Brain (organoid and tissue), 16 donors: ENCODE measurements at places on chromosomes 1 and 21.

- DNase-seq: peak; percentile 63
Measured at GRCh38 chr1:205669341-205670149, 10.8 kb downstream of the SLC45A3 start.

- no peak for DNase-seq
Measured at GRCh38 chr1:55007625-55008024, 8.9 kb downstream of the BSND start.

GRCh38 chr1:20885121-20885520 is 98.0 kb upstream of the HP1BP3 start:
- no peak for DNase-seq

- no peak for DNase-seq
Measured at GRCh38 chr1:198556971-198557370, 16.5 kb upstream of the ATP6V1G3 start.

GRCh38 chr1:29237852-29238619 is 1.7 kb downstream of the PTPRU start:
- peak; percentile 57 for DNase-seq

DNA sequence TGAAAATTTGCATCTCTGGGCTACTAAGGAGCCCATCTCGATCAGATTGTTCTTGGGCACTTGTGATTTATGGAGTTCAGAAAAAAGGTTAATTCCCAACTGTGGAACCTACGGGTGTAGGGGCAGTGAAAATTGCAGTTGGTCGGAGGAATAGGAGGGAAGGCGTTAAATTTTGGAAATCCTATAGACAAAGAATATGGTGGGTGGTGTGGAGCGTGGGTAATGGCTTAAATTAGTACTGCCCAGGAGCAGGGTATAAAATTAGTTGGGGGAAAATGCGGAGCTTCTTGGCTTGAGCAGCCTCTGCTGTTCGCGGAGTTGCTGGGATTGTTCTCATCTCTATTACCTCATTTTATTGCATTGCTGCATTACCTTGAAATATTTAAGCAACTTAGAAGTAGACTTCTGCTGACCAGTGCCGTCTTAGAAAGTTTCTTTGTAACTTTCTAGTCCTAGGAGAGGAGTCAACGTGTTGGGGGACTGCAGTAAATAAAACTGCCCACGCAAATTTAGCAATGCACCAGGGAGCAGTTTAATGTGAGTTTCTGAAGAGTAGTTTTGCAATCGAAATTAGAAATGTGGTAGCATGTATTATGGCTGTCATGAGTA is 514 bp downstream of the S1PR1 start:
- DNase-seq: peak; percentile 54

DNA sequence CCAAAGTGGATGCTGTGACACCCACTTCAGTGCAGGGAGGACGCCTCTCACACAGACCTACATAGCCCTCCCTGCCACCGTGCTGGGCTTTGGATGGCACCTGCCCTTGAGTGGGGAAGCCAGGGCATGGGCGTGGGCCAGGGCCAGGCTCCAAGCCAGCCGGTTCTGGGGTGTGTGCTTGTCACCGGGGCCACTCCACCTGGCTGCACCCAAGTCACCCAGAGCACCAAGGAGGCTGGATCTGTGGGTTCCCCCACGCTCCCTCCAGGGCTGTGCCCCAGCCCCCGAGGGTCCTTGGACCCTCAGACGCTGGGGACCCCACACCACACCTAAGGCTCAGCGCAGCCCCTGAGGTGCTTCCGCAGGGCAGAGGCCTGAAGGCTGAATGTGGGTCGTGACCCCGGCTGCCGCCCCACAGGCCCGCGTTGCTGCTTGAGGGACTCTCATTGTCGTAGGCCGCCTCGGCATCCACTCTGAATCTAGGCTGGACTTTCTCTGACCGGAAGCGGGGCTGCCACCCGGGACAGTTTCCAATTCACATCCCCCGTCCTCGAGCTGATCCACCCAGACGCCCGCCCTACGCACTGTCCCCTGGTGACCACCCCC is 1.5 kb downstream of the MXRA8 start:
- no peak for DNase-seq

DNA sequence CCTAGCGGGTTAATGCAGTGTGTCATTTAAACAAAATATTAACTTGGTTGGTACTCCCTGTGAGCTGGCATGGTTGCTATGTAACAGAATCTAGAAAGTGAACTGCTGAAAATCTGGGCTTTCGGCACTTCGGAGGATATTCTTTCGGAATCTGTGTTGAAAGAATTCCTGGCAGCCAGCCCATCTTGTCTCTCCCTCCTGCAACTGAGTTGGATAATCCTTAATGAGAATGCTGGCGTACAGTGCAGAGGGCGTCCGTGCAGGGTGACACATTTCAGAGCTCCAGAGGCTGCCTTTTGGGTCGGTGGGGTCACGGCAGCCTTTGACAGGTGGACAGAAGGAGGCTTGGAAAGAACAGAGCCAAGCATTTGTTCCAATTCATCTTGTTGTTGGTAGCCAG is 3.7 kb downstream of the KAZN start:
- peak; percentile 89 for DNase-seq

GRCh38 chr1:68228851-68229250 is 3.5 kb downstream of the WLS start:
- no peak for DNase-seq

GRCh38 chr1:247347477-247348222 is 16.0 kb upstream of the ZNF496 start:
- DNase-seq: peak; percentile 10

- DNase-seq: peak; percentile 30
Measured at GRCh38 chr1:46687921-46688509, 16.4 kb downstream of the TEX38 start.

DNA sequence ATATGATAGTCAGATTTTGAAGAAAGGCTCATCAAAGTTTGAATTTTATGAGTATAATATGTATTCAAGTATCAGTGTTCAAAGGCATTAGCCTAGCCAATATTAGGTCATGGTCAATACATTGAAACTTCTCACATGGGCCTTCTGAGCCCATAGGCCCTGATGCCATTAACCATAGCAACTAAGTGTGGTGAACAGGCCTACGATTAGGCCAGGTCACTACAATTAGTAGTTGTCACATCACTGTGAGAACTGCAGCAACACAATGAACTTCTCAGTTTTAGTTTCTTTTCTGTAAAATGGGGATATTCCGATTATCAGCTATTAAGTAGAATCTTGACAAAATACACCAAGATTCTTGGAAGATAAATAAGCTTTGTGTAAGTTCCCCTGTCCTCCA is 30.0 kb downstream of the CELF3 start:
- no peak for DNase-seq

DNA sequence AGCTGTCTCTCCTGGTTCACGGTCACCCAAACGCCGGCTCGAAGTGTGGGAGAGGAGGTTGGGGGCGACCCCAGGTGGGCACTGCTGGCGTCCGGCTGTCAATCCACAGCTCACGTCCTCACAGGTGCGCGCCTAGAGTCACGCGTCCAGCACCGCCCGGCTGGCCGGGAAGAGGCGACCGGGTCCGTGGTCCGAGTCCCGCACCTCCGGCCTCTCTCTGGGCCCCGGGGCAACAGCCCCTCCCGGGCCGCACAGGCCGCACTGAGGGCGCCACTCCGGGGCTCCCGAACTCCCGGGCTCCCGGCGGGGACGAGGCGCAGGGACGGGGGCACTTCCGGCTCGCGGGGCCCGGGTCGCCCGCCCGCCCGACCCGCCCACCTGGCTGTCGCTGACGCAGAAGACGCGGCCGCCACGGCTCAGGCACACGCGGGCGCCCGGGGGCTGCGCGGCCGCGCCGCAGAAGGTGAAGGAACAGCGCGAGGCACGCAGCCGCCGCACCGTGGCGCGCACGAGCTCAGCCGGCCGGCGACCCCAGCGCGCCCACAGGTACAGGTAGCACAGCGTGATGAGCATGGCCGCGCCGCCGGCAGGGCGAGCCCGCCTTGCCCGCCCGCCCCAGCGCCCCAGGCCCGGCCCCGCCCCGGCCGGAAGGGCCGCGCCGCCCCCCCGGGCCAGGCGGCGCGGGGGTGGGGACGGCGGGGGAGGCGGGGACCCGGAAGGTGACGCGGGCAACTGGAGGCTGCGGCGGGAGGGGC is at the start of gene HLCS:
TSS of gene HLCS (minus strand) at position 604 of the 755 bp plus-strand sequence. CDS start at position 573, 31 bp downstream.
- peak; percentile 79 for DNase-seq

GRCh38 chr1:86507935-86508582 is 38.8 kb upstream of the CLCA4 start:
- DNase-seq: no peak

DNA sequence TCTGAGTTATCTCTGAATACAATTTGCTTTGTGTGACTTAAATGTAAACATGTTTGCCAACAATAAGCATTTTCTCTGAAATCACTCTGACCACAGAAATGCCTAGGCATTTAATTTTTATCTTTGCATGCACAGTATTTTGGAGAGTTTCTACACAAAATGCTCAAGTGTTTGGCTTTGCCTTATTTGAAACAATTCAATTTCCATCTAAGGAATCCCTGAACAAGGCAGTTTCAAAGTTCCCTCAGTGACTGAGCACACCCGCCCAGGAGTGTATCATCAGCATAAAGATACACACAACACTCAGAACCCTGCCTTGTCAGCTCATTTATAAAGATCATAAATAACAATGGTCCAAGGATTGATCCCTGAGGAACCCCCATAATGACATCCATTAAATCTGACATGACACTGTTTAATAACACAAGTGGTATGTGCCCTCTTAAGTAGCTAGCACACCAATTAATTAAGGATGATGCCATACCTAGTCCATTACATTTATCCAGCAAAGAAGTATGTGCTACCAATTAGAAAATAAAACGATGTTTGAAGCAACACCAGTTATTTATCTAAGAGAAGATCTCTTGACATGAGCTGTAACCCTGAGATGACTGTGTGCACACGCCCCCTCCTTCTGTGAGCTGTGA is 585.8 kb downstream of the ADGRL2 start:
- DNase-seq: no peak

DNA sequence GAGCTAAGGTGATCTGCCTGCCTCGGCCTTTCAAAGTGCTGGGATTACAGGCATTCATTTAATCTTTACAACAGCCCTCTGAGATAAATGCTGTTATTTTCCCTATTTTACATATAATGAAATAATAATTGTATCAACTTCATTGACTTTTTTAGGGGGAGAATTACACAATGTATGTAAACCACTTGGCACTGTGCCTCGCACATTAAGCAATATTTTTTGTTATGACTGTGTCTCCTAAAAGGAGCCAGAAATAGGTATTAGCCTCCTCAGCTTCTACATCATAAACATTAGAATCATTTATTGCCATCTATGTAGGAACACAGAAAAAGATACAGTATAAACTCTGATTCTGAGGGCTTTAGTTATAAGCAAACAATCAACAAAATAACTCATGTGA is 1.1 kb upstream of the DNAJC28 start:
- no peak for DNase-seq

- DNase-seq: no peak
Measured at GRCh38 chr1:50421366-50421748, 1.9 kb downstream of the DMRTA2 start.

DNA sequence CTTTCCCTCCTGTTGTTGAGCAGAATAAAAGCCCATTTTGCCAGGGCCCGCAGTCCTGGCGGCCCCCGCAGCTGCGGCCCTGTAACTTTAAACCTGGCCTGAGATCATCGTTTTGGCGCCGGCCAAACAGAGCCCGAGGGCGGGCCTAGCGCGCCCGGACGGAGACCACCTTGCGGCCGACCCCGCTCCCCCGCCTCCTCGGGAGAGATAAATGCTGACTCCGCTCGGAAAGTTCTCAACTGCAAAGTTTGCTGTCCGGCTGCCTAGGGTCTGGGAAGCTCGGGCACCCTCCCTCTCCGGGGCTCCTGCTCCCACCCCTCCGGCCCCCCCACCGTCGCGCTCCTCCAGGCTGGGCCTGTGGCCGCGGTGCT is at the start of gene PDPN:
TSS of gene PDPN (plus strand) at position 238 of the 371 bp plus-strand sequence. CDS start 202 bp downstream, outside the sequence.
- DNase-seq: peak; percentile 65

DNA sequence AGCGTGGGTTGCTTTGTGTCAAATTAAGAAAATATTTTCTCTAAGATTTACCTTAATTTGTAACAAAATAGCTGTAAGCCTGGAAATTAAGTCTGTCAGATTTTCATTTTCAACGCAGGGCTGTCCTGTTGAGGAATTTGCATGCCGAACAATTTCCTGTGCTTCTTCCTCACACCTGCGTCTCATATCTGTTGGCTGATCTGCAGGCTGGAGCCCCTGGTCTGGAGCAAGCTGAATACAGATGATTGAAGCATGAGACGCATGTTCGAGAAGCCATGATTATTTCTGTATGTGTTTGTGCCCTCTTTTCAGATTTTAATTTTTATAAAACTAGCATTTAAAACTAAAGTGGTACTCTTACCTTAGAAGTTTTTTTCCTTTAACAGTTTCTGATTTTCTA is 9.8 kb downstream of the MIXL1 start:
- no peak for DNase-seq

- no peak for DNase-seq
Measured at GRCh38 chr21:26100573-26100972, 70.0 kb downstream of the APP start.

DNA sequence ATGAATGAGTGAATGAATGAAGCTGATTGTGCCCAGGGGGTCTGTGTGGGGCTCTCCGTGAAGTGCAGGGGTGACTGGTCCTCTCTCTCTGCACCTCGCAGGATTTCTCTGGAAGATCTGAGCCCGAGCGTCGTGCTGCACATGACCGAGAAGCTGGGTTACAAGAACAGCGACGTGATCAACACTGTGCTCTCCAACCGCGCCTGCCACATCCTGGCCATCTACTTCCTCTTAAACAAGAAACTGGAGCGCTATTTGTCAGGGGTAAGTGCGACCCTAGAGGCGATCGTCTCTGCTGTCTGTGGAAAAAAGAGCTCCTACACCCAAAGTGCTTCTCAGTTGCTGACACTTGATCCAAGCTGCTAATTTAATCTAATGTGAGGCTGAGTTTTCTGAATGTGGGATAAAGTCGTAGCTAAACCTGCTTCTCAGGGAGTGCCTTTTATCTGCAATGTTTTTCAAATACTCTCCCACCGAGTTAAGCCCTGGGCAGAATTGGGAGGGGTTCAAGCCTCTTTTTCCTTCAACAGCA is 101.7 kb downstream of the HUNK start:
- DNase-seq: no peak

- no peak for DNase-seq
Measured at GRCh38 chr1:222643606-222643937, 25.7 kb downstream of the MIA3 start.

GRCh38 chr1:171263901-171264300 is 15.6 kb downstream of the FMO1 start:
- no peak for DNase-seq

DNA sequence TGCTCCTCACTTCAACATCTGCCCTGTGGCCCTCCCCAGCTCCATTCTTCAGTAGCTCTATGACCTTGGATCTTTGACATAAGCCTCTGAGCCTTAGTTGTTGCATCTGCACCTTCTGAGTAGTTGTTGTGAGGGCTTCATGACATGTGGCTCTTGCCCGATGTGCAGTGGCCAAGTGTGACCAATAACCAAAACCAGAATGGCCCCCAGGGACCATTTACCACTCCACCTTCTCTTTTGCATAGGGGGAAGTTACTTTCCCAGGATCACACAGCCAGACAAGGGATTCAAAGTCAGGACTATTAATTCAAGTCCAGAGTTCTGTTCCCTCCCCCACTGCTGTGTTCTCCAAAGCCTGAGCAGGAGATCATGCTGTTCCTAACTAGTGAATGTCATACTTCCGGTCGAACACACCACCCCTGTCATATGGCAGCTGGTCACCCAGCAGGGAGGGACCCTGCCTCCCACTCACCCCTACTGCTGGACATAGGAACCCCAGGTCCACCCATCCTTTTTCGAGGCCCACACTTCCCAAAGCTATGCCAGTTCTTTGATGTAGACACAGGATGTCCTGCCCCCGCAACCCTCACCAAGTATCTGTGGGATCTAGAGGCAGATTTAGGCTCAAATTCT is 4.0 kb downstream of the FGR start:
- DNase-seq: no peak
